ENCODE measurements at places on chromosomes 6 and 20.

DNA sequence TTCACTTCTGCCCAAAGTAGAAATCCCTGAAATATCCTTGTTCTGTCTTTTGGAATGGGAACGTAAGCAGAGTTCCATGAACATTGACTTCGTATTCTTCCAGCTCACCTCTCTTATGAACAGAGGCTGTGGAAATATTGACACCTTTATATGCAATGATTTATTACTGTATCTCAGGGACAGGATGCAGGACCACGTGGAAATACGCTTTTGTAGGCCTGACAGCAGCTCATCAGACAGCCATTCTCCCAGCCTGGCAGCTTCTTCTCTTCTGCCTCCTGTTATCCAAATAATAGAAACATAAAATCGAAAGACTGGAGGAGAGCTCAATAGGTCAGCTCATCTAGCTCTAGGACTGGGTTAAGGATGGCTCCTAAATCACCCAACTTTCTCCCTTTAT lies 106.2 kb upstream of the DTNBP1 start:
- no peak for DNase-seq

DNA sequence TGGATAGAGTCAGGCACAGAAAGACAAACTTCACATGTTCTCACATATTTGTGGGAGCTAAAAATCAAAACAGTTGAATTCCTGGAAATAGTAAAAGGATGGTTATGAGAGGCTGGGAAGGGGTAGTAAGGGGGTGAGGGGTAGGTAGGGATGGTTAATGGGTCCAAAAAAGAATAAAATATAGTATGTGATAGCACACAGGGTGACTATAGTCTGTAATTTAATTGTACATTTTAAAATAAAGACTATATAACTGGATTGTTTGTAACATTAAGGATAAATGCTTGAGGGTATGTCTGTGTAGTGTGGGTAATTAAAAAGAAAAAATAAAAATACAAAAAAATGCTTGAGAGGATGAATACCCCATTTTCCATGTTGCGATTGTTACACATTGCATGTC lies 9.9 kb downstream of the SRSF6 start:
- no peak for DNase-seq

- no peak for DNase-seq
Observed at GRCh38 chr6:32167761-32168262, 3.4 kb downstream of the EGFL8 start.

DNA sequence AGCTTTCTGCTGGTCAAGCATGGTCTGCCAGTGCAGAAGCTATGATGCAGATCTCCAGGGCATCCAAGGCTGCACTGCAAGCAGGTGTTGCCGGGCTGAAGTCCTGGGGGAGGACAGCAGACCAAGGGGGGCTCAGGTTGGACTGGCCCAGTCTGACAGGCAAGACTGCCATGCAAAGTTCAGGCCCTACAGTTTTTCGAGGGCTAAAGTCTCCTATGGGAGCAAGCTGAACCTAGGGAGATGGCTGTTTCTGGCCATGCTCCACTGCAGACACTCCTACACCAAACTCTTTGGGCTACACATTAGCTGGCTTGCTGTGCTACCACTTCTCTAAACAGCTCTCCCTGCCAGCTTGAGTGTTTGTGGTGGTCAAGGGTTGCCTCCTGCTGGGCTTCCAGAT lies 130.0 kb upstream of the SYNCRIP start:
- no peak for DNase-seq

GRCh38 chr6:16676376-16676775 lies 84.9 kb downstream of the ATXN1 start:
- no peak for DNase-seq

- no peak for DNase-seq
Observed at GRCh38 chr6:106495014-106495413, 134.3 kb downstream of the RTN4IP1 start.

DNA sequence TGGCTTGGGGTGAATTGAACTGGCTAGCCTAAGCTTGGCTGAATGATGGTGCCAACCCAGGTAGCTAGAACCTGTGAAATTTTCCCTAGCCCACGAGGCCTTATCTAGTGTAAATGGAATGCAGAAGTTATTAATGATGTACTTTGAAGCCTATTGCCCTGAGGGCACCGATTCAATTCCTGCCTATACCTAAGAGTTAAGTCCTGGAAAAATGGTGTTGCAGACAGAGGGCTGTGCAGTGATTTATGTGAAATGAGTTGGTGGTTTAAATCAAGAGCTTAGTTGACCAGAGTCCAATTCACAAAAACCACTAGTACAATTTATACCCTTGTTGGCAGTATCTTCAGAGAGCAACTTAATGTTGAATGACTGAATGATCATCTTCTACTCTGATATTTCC lies 373.8 kb upstream of the JAG1 start:
- DNase-seq = no peak

- DNase-seq = no peak
Observed at GRCh38 chr6:39841291-39841690, 49.1 kb downstream of the DAAM2 start.

DNA sequence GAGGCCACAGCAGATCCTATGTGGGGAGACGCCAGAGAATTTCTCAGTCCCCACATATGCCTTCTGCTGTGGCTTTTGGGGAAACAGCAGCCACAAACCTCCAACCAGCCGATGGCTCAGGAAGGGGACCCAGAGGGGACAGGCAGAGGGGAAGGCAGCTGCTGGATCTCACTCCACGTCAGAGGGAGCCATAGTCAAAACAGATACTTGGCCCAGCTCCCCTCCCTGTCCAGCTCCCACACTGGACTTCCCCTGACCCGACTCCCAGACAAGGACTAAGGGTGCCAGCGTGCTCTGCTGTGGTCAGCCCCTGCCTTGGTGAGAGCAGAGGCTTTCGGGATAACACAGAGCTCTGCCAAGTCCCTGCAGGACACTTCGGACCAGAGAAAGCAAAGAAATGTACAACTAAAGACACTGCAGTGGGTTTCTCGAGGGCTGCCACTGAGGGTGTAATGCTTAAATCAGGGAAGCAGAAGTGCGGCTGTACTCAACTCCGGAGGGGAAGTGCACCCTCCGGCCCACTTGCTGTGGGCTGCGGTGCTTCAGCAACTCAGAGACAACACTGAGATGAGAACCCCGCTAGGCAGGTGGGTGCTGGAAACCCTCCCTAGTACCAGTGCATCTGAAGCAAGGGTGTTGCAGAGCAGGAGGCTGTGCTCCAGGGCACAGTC lies 47.2 kb downstream of the RRBP1 start:
- no peak for DNase-seq

Data from NCI-H1417 treated with DMSO at 0.1 percent for 48 hours (cell line).